ENCODE measurements at places on chromosomes 4 and X.

- DNase-seq, result no peak
Observed at GRCh38 chr4:158190718-158191117, 17.9 kb upstream of the GASK1B start.

DNA sequence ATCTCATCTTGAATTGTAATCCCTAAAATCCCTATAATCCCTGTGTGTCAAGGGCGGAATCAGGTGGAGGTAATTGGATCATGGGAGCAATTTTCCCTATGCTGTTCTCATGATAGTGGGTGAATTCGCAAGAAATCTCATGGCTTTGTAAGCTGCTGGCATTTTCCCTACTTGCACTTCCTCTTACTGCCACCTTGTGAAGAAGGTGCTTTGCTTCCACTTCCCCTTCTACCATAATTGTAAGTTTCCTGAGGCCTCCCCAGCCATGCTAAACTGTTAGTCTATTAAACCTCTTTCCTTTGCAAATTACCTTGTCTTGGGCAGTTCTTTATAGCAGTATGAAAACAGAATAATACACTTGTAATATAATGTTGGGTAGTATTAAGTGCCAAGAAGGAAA lies 1087.4 kb upstream of the SLIT2 start:
- DNase-seq, result no peak

DNA sequence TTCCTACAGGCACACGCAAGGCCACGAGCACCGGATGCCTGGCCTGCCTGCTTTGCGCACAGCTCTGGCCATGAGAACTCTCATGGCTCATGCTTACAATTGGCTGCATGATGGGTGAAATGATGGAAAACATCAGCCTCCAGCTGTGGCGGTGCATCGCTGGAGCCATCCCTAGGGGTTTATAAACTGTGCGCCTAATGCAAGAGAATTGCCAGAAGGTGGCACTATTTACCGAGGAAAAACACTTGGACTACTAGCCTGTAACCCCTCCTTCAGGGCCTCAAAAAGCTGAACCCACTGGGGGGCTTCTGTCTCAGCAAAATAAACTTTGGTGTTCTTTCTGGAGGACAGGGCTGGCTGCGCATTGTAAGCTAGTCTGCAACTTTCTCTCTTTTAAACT lies 51.9 kb downstream of the PHKA2 start:
- DNase-seq, result no peak

GRCh38 chr4:40831146-40831907 lies 81.6 kb downstream of the NSUN7 start:
- no peak for DNase-seq

GRCh38 chrX:12895866-12896265 lies 10.6 kb upstream of the TLR8 start:
- DNase-seq, result no peak

DNA sequence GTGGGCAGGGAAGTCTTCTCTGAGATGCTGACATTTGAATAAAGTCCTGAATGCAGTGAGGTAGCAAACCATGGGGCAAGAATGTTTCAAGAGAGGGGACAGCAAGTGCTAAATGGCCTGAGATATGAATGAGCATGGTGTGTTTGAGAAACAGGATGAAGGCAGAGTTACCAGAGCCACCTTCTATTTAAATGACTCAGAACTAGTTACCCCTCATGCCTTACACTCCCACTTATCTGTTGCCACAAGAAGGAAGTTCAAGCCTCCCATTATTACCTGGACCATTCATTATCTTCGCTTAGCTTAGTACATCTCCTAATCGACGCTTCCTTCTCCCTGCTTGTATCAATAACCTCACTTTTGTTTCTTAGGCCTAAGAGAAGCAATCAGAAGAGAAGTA lies 67.7 kb upstream of the STARD8 start:
- no peak for DNase-seq

GRCh38 chrX:11889791-11890190 lies 131.8 kb downstream of the MSL3 start:
- no peak for DNase-seq

DNA sequence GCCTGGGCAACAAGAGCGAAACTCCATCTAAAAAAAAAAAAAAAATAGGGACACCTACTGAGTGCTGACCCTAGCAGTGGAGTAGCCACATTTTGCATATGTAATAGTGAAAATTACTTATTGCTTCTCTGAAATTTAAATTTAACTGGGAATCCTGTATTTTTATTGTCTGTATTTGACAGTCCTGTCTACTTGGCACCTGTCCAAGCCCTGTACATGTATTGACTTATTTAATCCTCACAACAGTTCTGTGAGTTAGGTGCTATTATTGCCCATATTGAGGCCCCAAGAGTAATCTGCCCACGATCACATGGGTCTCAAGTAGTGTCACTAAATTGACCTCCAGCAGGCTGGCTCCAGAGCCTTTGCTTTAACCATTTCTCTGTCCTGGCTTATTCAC lies 81.6 kb downstream of the WDR19 start:
- DNase-seq, result no peak

DNA sequence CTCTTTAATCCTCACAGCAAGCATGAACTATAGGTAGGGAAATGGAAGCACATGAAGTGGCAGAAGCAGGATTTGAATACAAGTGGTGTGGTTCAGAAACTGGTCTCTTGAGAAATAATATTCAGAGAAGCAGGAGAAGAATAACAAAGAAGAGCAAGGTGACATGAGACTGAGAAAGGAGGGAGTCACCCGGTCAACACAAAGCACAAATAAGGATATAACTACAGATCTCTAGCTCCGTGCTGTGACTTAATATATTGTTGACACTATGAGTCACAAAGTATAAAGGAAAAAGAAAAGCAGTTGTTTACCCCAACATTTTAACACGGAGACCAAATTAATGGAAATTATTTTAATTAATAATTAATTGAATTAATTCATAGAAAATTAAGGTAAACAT lies 204.5 kb downstream of the CPE start:
- no peak for DNase-seq

- no peak for DNase-seq
Observed at GRCh38 chrX:31114858-31115257, 43.0 kb upstream of the FTHL17 start.

DNA sequence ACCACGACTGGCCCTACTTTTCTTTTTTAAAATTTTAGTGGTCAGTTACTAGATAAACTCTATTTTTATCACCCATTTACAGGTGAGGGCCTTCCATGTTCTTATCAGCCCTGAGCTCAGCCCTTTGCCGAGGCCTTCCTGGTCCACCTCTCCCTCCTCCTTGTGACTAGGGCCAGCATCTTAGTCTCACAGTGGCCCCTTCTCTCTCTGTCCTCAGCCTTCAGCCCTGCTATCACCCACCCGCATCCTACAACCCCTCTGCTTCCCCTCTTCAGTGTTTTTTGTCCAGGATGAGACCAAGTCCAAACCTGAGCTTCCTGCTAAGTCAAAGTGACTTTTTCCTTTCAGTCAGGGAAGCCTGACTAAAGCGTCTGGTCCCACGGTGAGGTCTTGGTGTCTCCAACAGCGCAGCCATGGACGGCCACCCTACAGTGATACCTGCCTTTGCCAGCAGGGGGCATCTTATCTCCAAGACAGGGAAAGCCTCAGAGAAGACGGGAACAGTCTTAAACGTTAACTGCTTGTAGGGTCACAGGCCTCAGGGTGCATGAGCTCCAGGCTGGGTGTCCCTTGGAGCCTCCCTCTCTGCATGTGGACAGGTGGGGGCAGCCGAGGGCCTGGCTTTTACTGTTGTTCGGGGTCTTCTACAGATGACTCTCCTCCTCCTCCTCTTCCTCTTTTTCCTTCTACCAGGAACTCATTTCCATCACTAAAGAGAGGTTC lies 11.7 kb upstream of the GAGE10 start:
- peak; percentile 37 for DNase-seq

DNA sequence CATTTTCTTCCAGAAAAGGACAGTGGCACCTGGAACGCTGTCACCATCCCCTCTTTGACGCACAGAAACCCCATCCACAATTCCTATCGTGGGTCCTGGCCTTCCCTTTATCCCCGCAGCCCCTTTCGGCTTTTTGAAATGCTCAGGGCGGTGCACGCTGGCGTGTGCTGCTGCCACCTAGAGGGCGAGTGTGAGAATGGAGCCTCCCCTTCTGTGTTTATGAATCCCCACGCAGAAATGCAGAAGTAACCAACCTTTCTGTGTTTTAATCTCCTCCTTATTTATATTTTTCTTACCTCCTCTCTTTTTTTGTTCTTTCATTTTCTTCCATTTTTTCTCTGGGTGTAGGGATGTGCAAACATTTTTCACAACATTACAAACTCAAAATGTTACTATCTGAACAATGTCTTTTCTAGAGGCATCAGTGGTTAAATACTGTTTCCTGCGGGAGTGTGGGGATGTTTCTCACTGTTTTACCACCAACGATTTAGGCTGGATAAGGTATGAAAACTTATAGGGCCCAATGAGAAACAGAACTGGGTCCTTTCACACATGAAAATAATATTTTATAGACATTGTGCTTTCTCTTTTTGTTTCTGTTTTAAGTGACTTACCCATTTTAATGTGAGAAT lies 50.0 kb downstream of the TMA16 start:
- peak; percentile 71 for DNase-seq

DNA sequence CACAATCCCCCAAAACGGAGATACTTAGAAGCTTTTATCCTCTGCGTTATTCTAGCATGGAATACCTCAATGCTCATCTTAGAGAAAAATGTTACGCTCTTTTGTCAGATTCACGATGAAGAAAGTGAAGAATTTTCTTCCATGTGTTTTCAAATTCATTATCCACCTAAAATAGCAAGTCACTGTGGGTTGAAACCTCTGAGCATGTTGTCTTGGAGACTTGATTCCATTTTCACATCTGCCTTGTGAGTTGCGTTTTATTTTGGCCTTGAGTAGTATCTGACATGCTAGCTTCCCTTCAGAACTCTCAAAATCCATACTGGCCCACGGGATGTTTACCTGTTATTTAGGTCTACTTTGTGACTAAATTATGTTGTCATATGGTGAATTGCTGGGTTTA lies 66.3 kb downstream of the C4orf46 start:
- no peak for DNase-seq

- no peak for DNase-seq
Observed at GRCh38 chr4:156779774-156780173, 191.8 kb downstream of the PDGFC start.

GRCh38 chrX:119479845-119480244 lies 11.6 kb downstream of the SLC25A5 start:
- DNase-seq, result no peak

DNA sequence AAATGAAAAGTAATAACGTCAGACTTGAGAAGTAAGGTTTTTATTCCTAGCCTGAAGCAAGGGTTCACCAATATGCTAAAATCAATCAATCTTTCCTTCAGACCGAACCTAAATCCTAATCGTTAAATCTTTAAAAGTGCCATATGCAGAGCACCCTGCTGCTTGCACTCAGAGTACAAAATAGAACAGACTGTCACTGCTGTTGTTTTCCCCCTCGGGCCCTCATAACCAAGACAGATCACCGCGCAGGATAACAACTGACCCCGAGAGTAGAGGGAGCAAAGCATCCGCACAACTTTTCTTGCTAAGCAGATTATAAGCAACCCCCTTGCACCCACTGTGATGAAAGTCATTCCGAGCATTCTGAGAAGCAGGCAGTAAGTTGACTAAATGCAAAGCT lies 550.9 kb upstream of the NDST4 start:
- DNase-seq, result no peak

GRCh38 chrX:63929608-63930007 lies 144.6 kb upstream of the ARHGEF9 start:
- DNase-seq, result no peak

- DNase-seq, result no peak
Observed at GRCh38 chrX:152136312-152136711, 2.1 kb downstream of the MAGEA10 start.

DNA sequence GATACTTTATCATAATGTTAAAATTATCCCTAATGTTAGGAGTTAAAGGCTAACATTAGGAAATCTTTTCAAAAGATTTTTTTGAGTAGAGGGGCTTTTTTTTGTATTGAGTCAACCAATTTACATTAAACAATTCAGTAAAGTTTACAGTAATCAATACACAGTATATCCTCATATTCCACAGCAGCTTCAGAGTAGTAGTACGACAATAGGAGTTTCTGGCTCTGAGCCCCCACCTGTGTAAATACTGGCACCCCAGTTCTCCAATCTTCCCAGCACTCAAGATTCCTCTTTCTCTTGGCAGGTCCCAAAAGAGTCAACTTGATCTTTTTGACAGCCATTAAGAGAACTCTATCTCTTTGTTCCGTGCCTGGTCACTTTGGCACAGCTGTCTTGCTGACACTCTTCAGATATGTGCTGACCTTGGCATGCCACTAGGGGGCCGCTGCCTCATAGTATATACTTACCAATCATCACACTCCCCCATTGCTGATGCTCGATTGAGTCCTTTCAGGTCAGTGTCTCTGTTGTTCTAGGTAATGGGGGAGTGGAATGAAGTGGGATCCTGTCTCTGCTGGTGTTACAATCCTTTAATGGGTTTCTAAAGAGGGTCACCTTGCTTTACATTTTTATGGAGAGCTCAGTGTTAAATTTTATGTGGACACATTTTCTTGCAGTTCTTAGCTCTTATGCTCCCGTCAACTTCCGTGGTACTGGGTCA lies 19.5 kb upstream of the CCNI start:
- peak; percentile 75 for DNase-seq

GRCh38 chr4:41835321-41835995 lies 86.9 kb upstream of the PHOX2B start:
- no peak for DNase-seq

- no peak for DNase-seq
Observed at GRCh38 chr4:40458683-40459082, 123.5 kb downstream of the CHRNA9 start.

DNA sequence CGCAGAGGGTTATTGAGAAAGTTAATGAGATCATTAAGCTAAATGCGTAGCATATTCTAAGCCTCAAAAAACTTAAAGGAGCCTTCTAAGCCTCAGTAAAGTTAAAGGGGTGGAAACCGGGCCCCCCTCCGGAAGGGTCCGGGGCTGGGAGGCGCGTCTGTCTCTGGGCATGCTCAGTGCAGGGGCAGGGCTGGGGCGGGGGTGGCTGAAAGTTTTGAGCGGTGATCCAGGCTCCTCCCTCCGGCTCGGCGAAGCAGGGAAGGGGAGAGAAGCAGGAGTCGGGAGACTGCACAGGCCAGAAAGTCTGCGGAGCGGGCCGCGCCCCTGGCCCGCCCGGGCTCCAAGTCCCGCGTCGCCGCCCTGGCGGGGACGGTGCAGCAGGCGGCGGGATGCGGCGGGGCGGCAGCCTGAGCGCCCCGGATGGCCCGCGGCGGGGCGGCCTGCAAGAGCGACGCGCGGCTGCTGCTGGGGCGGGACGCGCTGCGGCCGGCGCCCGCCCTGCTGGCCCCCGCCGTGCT lies at the start of gene EVC:
TSS of gene EVC (plus strand) at position 241 of the 518 bp plus-strand sequence. CDS start at position 421, 180 bp downstream.
- peak; percentile 76 for DNase-seq

GRCh38 chr4:94595013-94595412 lies 143.3 kb downstream of the PDLIM5 start:
- DNase-seq, result no peak

GRCh38 chrX:77422891-77423648 lies 24.1 kb upstream of the FGF16 start:
- DNase-seq, result no peak
